ENCODE measurements at places on chromosomes 3 and 15.
A peak's percentile ranks its signal among the peaks of the same experiment; 100 is the strongest.

DNA sequence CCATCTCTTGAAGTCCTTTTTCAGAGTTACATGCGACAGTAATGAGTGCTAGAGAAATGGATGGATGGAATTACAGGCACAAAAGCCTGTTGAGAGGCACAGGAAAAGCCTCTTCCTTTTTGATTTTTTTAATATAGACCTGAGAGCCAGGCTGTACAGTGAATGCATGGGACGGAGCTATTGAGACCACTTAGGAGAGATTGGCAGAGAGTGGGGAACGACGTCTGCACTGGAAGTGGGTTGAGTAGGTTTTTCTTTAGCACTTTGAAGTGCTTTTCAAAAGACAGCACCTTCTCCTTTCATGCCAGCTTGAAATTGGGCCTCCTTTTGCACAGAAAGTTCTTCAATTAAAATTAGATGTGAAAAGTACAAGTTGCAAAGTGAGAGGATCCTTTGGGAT is 37.0 kb downstream of the GLDN start:
- no peak for DNase-seq

DNA sequence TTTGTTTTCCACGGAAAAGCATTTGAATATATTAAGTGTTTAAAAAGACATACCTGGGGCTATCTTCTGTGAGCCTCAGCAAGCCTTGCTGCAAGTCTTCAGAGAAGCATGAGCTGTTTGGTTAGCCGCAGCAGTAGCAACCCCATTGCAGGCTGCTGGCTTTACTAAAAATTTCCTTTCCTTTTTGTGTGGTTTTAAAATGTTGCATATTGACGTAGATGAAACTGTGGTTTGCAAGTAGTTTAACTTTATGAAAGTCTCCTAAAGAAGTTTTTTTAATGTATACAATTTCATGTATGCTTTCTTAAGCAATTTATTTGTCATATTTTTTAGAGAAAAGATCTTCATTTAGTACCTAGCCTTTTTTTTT is at the start of gene GPR171:
Gene GPR171, minus strand, starts transcription at position 166 of the 370 bp plus-strand sequence. CDS start 3,830 bp downstream, outside the sequence.
- no peak for DNase-seq

- DNase-seq = no peak
These were observed 10.9 kb upstream of the CRYBG3 start for GRCh38 chr3:97810779-97811390.

DNA sequence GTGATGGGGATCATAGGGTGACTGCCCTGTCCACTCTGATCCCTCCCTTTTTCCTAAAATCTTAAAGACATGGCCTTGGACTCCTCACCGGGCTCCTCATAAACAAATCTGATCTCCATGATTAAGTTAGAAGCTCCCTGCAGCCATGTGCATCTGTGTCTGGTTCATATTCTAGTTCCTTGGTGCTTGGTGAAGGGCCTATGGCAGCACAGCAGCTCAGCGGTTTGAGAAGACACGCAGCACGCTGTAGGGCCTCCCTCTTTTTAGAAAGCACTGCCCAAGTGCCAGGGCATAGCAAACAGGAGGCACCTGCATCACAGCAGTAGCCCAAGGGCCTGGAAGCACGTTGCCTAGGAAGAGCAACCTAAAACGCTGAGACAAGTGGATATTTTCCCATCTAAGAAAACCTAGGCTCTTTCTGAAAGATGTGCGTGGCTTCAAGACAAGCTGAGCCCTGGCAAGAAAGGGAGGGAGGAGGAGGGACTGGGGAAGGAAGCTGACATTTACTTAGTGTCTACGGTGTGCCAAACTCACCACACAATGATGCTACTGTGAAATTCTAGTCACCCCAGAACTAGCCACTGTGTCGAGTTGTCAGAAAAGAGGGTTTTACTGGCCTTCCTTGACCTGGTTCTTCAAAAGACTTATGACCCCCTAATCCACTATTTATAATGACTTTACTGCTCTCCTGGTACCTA is 14.9 kb upstream of the ULK3 start:
- no peak for DNase-seq

DNA sequence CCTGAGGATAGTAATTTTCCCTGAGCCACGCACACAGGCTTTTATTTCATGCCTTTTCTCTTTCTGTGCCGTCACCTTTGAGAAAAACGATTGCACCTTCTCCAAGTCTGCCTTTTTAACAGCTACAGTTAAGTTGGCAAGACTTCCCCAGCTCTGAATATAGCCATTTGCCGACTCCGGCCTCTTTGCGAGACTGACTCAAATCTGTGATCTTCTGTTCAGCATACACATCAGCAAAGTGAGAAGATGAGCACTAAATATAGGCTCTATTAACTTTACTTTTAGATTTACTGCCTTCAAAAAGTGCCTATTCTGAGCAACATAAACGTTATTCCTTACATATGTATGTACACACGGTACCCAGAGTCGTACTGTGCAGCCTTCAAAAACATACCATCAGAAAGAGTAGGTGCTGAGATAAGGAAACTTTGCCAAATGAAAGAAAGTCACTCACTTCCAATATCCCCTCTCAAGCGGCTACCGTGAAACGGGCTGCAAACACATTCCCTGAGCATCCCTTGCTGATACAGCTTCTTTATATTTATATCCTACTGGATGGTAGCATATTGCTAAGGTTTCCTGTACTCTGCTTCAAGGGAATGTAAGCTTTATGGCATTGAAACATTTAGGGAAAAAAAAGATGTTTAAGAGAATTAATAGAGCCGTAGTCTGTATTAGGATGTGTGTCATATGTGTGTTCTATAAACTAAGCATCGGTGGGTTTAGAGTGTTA is 283.3 kb upstream of the TPRG1 start:
- no peak for DNase-seq

DNA sequence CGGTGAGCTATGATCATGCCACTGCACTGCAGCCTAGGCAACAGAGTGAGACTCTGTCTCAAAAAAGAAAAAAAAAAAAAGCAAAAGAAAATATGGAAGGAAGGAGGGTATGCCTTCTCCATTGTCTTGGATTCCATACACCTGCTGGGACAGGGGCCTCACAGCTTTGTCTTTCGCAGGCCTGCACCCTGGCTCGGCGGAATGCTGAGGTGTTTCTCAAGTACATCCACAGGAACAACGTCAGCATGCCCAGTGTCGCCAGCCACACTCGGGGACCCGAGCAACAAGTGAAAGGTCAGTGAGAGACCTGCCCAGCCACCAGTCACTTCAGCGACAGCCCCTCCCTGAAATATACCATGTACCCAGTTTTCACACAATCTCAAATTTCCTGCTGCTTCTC is 288.5 kb upstream of the UMPS start:
- DNase-seq = no peak

DNA sequence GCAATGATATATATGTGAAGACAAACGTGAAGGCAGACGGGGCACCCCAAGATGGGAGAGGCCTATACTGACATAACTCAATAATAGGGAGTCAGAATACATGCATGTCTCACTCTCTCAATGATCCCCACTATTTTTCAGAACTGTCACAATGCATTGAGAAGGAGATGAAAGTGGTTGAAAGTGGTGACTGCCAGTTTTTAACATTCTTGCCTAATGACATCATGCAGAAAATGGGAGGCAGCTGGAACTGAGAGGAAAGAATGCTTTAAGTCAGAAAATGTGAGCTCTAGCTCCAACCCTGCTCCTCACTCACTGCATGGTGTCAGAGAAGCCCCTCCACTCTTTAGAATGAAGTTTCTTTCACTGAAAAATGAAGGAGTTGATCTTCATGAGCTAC is 55.3 kb upstream of the P2RY1 start:
- DNase-seq = peak; percentile 77

- DNase-seq = peak; percentile 84
These were observed 293.4 kb upstream of the MME start for GRCh38 chr3:154786724-154787123.

All from fibroblast of skin of right quadriceps (primary cell).